NCI-H748 treated with DMSO at 0.1 percent for 48 hours (cell line): ENCODE measurements at places on chromosomes 6 and 20.

GRCh38 chr6:96468681-96469224, 52.9 kb upstream of the UFL1 start:
- DNase-seq, result peak; percentile 15

DNA sequence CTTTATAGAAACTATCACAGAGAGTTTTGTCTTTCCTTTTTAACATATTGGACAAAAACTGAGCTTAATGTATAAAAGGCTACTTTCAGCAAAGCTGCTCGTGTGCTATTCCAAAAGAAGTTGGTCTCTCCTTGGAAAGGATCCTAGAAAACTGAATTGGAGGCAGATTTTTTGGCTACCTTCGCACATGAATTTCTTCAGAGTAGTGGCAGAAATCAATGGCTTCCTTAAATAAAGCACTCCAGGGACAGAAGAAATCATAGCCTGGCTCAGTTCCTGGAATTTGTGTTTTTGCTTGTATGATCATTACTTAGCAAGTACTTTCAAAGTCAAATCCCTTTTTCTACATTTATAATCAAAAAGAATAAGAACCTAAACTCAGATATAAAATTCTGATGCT, 780.3 kb downstream of the PHF3 start:
- no peak for DNase-seq

DNA sequence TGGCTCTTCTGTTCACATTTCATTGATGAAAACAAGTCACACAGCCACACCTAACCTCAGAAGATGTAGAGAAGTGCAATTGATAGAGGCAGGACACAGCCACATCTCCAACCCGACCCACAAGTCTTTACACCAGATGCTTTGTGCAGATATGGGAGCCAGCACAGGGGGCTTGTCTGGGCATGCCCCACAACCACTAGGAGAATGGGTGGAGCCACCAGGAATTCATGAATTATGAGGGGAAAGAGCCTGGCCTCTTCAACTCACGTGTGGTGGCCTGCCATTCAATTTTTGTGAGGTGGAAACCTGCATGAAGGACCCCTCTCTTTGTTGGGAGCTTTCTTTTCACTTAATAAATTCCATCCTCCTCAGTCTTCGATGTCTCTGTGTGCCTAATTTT, 79.1 kb downstream of the OGFRL1 start:
- no peak for DNase-seq

- no peak for DNase-seq
Measured at GRCh38 chr6:158044525-158044888, 62.8 kb downstream of the SYNJ2 start.

- no peak for DNase-seq
Measured at GRCh38 chr6:16362296-16362695, 123.9 kb downstream of the GMPR start.

- DNase-seq, result peak; percentile 57
Measured at GRCh38 chr6:63805808-63806572, 170.4 kb downstream of the PHF3 start.

GRCh38 chr6:20417819-20418218, 16.1 kb downstream of the E2F3 start:
- DNase-seq, result no peak

DNA sequence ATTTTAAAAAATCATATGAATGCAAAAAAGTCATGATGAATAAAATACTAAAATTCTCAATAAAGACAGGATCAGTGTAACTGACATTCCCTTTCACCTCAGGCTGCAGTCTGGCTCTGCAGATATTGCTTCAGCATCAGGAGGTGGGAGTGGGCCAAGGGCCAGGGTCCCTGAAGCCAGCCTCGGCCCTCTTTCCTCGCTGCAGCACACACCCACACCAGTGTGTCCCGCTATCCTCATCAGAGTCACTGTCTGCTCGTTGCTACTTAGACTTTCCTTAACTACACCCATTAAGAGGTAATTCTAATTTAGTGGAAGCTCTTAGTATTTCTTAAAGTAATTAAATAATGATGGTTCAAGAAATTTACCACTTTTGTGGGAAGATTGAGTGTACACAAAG, 298.2 kb downstream of the UBE3D start:
- DNase-seq, result no peak

GRCh38 chr6:115830895-115831294, 229.8 kb downstream of the FRK start:
- DNase-seq, result no peak

DNA sequence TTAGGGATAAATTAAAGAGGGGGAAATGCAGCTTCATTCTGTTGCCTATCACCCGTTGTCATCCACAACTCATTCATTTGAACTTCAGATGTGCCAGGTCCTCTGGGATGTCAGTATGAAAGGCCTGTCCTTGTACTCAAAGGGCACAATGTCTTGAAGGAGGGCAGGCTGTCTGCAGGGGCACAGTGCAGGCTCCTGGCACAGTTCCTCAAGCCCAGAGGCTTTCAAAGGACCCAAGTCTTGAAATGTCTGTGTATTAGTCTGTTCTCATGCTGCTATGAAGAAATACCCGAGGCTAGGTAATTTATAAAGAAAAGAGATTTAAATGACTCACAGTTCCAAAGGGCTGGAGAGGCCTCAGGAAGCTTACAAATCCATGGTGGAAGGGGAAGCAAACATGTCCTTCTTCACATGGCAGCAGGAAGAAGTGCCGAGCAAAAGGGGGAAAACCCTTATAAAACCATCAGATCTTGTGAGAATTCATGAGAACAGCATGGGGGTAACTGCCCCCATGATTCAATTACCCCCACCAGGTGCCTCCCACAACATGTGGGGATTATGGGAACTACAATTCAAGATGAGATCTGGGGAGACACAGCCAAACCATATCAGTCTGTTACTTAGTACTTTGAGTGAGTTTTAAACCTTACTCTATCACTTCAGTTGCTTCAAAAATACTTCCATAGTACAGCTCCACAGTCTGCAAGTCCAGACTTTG, 9.4 kb downstream of the SNX9 start:
- DNase-seq, result no peak

GRCh38 chr6:22057962-22058361, 238.9 kb downstream of the PRL start:
- DNase-seq, result no peak

GRCh38 chr20:46051556-46052308, 22.7 kb downstream of the SLC12A5 start:
- no peak for DNase-seq

GRCh38 chr20:32163951-32164350, 43.6 kb downstream of the PLAGL2 start:
- no peak for DNase-seq

DNA sequence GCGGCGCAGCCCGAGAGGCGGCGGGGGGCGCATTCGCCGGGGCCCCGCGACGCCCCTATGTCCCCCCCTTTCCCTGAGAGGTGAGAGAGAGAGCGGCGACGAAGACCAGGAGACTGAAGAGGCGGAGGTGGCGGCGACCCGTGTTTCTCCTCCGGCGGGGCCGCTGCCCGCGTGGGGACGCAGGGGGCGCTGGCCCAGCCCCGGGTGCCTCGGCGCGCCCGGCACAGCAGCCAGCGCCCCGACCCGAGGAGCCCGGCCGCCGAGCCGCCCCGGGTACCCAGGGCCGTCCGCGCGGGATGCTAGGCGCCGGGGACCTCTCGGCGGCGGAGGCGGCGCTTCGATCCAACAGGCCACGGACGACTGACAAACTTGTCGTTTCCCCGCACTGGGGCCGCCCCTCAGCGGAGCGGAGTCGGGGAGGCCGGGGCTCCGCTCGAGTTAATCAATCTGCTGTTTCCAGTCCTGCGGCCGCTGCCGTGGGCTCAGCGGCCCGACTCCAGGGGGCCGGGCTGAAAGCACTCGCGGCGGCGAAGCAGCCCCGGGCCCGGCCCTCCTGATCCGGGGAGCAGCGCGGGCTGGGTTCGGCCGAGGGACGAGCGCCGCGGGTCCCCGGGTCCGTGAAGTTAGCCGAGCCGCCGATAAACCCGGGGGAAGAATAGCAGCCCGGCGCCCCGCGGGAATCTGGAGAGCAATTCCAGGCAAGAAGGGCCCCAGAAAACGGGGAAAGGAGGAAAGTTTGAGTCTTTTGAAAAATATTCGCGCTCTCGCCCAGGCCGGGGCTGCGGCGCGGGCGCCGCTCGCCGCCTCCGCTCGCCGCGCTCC, 631 bp downstream of the MDGA1 start:
- no peak for DNase-seq

GRCh38 chr6:146785001-146785585, 186.3 kb downstream of the ADGB start:
- DNase-seq, result peak; percentile 69

GRCh38 chr20:57680934-57681914, 28.6 kb downstream of the PMEPA1 start:
- no peak for DNase-seq

GRCh38 chr20:45191926-45192325, 14.9 kb upstream of the SEMG1 start:
- DNase-seq, result no peak

DNA sequence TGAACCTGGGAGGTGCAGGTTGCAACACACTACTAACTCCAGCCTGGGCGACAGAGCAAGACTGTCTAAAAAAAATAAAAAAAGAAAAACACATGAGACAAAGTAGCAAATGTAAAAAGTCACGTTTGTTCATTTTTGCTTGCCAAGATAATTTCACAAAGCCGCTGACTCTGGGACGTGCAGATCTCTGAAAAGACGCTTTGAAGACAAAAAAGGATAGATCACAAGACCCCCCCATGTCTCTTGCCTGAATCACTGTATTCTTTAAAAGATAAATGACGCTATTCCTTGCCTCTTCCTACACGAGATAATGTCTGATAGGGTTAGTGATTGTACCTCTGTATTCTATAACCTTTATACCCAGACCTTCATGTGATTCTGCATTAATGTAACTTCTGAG, 23.3 kb upstream of the STXBP5 start:
- no peak for DNase-seq

GRCh38 chr6:9647071-9647445, 767.8 kb downstream of the TFAP2A start:
- no peak for DNase-seq

GRCh38 chr6:158847786-158848185, 28.6 kb upstream of the EZR start:
- DNase-seq, result no peak

GRCh38 chr6:124742971-124743370, 219.3 kb upstream of the RNF217 start:
- no peak for DNase-seq

- DNase-seq, result no peak
Measured at GRCh38 chr6:160428069-160428430, 79.9 kb downstream of the SLC22A3 start.

DNA sequence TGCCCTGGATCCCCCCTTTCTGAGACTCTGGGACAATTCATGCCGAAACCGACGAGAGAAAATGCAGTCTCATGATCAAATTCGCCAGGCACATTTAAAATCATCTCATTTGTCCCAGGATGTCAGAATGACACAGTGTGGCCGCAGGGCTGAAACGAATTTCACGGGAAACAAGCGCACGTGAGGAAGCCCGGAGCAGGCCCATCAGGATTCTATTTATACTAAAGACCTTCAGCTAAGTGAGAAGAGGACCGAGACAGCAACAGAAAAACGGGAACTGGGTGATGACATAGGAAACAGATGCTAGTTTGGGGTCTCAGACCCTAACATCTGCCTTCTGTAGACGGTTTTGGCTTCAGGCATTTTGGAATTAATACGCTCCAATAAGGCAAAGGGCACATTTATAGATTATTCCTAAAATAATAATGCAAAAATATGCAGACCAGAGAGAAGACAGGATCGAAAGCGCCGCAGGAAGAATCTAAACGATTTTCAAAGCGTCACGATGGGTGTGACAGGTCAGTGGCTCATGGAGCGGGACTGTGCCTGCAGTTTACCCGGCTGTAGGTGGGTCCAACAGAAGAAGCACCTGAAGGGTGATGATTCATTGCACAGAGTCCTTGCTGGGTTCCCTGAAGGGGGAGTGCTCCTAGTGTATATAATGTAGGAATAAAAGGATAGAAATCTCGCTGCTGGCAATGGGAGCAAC, 80.8 kb upstream of the MPC1 start:
- no peak for DNase-seq

DNA sequence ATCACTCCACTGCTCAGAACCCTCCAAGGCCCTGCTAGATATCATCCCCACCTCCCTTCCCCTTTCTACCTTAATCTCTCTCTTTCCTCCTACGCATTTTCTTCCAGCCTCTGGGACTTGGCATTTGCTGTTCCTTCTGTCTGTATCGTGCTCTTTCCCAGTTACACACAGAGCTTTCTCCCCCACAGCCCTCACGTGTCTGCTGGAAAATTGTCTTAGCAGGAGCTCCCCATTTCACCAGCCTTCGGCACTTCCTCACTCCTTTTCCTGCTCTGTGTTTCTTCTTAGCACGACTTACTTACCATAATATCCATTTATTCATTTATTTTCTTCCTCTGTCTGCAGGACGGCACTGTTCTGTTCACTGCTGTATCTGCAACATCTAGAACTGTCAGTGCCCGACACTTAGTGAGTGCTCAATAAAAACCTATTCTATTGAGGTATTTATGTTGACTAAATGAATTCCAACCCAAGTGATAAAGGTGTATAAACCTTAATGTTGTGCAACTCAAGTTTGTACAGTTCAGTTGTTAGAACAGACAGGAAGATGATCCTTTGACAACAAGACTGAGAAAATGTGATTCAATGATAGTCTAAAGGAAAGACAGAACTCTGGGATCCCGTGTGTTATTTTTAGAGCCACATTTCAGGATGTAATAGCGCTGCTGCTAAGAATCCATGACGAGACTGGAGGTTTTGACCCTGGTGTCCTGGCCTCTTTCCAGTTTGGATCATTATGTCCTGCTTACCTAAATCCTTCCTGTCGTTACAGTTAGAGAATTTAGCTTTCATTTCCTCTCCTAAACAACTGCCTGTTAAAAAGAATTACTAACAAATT, 170.1 kb upstream of the LAMP5 start:
- DNase-seq, result peak; percentile 23

DNA sequence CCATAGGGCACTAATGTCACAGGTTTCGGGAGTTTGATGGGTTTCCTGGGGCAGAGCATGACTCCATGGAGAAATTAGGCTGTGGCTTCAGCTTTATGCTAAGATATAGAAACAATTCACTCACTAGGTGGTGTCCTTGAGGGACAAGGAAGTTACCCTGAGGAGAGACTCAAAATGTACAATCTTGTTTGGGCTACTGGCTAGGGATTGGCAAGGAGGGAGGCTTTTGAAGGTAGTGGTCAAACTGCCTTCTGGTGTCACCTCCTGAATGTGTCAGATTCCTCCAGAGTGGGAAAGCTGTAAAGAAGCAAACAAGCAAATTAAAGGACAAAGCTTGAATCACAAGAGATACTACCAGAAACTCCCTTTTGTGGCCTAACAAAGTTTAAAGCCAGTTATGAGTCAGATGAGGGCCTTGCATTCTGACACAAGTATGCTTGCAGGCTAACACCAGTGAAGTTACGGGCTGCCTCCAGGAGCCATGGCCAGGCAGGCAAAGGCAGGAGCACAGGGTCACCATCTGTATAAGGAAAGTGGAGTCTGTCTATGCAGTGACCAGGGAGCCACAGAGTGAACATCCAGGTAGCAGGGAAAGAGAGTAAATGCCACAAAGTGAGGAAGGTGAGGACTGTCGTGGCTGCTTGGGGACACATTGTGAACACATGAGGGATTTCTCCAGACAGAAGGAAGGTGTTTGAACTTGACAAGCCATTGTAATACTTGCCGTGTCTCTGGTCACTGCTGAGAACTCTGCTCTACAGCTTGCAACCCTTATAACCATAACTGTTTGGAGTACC, 107.7 kb upstream of the DTNBP1 start:
- no peak for DNase-seq
